ENCODE measurements at places on chromosomes 4 and X.

GRCh38 chr4:48653217-48654014, 126.7 kb downstream of the FRYL start:
- DNase-seq, result no peak

DNA sequence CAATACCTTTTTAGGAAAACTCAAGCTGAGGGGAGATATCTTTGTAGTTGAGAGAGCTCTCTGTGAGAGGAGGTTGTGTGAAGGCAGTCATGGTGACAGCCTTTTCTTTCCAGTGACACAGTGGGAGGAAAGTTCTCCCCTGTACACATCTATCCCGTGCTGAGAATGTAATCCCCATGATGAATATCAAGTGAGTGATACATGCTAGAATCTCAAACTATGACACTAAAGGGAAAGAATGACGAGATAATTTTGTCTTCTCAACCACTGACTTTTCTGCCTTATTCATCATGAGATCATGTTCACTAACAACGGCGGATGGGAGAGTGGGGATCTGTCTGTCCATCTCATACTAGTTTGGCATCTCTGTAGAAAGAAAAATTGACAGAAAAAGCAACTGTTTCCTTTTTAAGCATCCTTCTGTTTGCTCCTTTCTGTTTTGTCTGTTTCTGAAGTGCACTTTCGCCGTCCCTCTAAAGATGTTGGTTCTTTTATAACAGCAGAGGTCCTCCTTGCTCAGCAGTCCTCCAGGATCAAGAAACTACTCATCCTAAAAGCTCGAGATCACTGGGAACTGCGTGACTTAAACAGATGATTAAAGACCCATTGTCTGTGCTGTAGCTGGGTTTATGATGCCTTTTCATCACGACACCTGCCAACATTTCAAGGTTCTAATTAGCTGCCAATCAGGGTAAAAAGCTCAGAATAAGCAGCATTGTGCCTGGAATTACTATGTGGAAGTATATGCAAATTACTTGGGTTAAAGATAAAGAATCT, 137.6 kb downstream of the DCK start:
- no peak for DNase-seq

- DNase-seq, result no peak
Measured at GRCh38 chr4:118076958-118077766, 42.9 kb downstream of the NDST3 start.

DNA sequence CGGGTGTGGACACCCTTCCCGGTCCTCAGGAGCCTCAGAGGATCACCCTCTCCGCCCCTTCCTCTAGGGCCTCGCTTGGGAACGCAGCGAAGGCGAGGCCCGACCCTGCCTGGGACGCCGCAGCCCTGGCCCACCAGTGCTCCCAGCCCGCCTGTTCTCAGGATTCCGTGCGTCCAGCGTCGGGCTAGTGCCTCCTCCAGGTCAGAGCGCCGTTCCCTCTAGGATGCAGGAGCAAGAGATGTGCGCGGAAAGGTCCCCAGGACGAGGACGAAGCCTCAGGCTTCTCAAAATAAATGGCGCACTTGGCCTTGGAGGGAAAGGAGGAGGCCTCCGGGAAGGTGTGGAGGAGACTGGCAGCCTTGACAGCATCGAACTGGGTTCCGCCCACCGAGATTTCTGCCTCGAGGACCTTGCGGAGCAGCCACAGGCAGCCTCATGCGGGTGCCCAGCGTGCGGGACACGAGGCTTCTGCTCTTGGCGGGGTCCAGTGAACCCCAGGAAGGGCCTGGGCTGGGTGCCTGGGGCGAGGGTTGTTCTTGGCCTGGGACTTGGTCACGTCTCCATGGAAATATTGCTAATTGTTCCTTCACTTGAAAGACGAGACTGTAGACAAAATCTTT, 35.1 kb downstream of the PITX2 start:
- DNase-seq, result no peak

- no peak for DNase-seq
Measured at GRCh38 chr4:110074570-110074969, 123.8 kb downstream of the ELOVL6 start.

GRCh38 chr4:98939892-98940298, 11.0 kb upstream of the EIF4E start:
- no peak for DNase-seq

- no peak for DNase-seq
Measured at GRCh38 chr4:34628471-34628870, 1615.8 kb downstream of the ARAP2 start.
